ENCODE measurements at places on chromosomes 11 and 22.

DNA sequence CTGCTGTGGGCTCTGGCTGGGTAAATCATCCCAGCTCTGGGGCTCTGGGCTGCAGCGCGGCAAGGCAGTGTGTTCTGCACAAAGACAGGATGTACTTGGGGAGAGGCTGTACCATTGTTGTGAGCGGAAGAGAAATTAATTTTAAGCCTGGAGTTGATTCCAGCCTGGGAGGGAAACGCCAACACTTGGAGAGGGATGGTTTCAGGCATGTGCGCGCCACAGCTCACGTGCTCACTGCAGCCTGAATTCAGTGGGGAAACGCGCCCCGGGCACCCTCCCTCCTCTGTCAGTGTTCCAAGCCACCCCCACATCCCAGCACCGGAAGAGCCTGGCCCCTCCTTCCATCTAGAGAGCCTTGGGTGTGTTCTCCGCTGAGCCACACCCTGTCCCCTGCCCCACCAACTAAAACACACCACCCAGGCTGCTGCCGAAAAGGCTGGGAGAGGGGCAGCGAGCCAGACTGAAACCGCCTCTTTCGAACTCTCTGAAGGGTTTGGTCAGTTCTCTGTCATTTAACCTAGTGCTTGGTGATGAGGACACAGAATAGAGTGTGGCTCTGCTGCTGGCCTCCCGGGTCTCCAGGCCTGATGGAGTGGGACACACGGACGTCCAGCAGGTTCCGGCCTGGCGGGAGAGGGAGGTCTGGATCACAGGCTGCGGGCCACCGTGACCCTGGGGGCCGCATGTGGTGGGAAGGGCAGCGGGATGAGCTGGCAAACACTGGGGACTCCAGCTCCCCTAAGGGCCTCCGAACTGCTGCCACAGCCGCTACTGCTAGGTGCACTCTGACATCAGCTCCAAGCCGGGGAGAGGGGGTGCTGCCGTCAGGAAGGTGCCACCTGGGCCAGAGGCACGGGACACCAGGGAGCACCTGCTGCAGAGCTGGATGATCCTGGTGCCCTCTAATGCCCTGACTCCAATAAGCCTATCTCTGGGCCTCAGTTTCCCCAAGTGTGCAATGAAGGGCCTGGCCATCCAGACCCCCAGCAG lies 230.8 kb downstream of the CTTN start:
- DNase-seq: no peak

- DNase-seq: no peak
Measured at GRCh38 chr11:70660059-70660888, 261.9 kb downstream of the CTTN start.

DNA sequence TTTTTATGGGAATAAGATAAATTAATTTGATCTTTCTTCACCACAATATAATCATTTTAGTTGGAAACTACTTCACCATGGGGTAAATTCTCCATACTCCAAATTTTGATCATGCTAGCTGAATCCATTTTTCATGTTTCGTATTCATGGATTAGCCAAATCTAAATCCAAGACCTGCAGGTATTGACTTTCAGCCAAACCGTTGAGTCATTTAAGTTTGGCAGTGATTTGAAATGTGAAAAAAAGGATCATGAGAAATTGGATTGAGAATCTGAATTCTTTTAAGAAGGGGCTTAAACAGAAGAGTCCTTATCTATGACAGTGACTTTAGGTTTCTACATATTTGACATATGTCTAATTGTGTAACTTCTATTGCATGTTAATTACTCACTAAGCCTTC lies 5.3 kb downstream of the GAS2 start:
- no peak for DNase-seq

DNA sequence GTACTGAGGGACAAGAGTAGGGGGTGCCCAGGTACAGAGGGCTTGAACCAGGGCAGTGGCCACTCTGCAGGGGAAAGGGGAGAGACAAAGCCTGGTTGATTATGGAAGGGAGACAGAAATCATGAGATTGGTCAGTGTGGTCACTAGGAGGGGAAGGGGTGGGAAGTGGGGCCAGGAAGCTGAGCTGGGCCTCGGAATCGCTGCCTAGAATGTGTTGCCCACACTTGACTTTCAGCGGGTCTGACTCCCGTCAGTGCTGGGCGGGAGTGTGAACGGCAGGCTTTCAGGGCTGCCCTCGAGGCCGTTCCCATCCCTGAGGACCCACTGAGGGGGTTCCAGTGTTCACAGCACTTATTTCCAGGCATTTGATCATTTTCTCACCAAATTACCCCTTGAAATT lies 5.9 kb downstream of the DAGLA start:
- DNase-seq: no peak

DNA sequence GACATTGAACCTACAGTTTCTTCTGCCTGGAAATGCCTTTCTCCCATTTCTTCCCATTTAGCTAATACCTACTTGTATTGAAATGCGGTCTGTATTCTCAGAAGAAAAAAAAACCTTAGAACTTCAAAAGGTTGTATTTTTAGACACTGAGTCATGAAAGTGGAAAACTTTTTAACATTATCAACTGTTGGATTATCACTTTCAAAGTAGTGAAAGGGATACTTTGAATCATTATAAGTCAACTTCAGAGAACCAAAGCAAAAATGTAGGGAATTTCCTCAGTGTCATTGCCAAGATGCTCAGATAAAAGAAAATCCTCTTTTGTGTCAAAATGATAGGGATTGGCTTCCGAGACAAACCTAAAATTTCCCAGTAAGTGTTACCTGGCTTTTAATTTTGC lies 6.6 kb downstream of the HOATZ start:
- DNase-seq: no peak

DNA sequence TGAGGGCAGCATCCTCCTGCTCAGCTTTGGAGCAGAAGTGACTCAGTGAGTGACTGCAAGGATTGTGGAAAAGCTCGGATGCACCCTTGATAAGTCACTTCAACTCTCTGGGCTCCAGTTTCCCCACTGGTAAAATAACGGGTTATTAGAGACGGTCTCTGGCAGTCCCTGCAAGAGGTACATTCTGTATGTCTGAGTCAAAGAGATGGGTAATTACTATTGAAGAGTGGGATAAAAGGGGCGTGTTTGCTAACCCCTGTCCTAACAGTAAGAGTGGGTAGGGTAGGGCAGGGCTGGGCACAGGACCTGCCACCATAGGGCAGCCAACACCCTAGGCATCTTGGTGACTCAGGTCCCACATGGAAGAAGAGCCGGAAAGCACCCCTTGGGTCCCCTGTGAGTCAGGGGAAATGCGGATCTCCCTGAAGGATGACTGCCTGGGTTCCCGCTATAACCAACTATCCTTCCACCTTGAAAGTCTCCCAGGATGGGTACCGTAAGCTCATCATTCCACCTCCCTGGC lies 7.3 kb upstream of the AHNAK start:
- no peak for DNase-seq

DNA sequence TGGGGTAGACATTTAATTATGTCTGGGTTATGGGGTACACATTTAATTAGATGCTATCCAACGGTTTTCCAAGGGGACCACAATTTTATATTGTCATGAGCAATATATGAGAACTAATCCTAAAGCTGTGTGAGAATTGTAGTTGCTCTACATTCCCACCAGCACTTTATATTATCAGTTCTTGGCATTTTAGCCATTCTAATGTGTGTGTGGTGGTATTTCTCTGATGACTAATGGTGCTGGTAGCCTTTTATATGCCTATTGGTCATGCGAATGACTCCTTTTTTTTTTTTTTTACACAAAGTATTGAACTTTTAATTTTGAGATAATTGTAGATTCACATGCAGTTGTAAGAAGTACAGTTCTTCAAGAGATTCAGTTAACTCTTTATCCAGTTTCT lies 26.2 kb downstream of the TMEM135 start:
- no peak for DNase-seq
